ENCODE measurements at places on chromosomes 2 and 18. TPM values are rescaled to one million over a fixed set of nuclear protein-coding genes. Genes with fewer than 3 reads are reported as not detected.

DNA sequence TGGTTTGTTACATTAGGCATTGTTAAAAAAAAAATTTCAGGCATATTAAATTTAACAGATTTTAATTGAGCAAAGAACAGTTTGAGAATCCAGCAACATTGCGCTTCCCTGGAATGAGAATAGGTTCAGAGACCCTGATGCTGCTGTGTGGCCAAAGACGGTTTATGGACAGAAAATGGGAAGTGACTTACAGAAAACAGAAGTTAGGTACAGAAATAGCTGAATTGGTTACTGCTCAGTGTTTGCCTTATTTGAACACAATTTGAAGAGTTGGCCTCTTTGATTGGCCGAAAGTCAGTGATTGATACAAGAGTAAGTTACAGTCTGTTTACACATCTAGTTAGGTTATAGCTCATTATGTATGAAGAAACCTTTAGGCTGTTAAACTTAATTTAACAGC lies 6.0 kb upstream of the NEDD4L start:
- no peak overlapping the region for H3K4me3 ChIP-seq
- no peak for DNase-seq
- no peaks in the 10 kb centered on the region for H3K27me3 ChIP-seq
- no peaks in the 10 kb centered on the region for H3K4me1 ChIP-seq

DNA sequence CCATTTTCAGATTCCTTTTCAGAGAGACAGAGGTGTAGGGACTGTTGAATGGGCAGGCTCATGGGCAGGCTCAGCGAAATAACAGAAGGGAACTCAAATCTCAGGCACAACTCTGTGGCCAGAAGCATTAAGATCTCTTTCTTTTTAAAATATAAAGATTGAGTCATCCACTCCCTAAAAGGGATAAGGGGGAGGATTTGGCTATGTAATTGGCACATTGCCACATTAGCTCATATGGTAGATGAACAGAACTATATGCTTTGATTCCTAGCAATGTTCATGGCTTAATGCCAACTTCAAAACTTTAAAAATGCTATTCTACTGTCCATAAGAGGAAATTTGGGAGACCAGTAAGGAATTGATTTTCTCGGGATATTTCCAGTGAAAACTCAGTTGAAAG lies 53.8 kb upstream of the SLC5A7 start:
- H3K4me1 ChIP-seq, result no peaks in the 10 kb centered on the region
- no peaks in the 10 kb centered on the region for H3K36me3 ChIP-seq
- no peak overlapping the region for H3K27ac ChIP-seq
- H3K4me3 ChIP-seq, result no peak overlapping the region
- H3K27me3 ChIP-seq, result no peaks in the 10 kb centered on the region

- no peaks in the 10 kb centered on the region for H3K27me3 ChIP-seq
- H3K36me3 ChIP-seq, result peaks cover 2% of the 10 kb centered on the region
- DNase-seq, result no peak
- H3K4me1 ChIP-seq, result no peaks in the 10 kb centered on the region
- H3K4me3 ChIP-seq, result no peak overlapping the region
These were observed 12.5 kb downstream of the TTLL4 start for GRCh38 chr2:218722876-218723785.

GRCh38 chr2:45741161-45741850 lies 89.8 kb downstream of the PRKCE start:
- no peaks in the 10 kb centered on the region for H3K4me1 ChIP-seq
- H3K4me3 ChIP-seq, result no peak overlapping the region
- no peaks in the 10 kb centered on the region for H3K36me3 ChIP-seq

- H3K27me3 ChIP-seq, result 0 out of 2 replicates have a peak, but pooled peaks cover 2% of the 10 kb centered on the region
- no peak overlapping the region for H3K27ac ChIP-seq
- H3K4me3 ChIP-seq, result no peak overlapping the region
- no peak for DNase-seq
- no peaks in the 10 kb centered on the region for H3K4me1 ChIP-seq
- no peaks in the 10 kb centered on the region for H3K36me3 ChIP-seq
These were observed 46.2 kb downstream of the ARHGAP15 start for GRCh38 chr2:143175438-143175837.

- H3K27ac ChIP-seq, result no peak overlapping the region
- H3K27me3 ChIP-seq, result no peaks in the 10 kb centered on the region
- H3K4me1 ChIP-seq, result no peaks in the 10 kb centered on the region
- DNase-seq, result no peak
- no peak overlapping the region for H3K4me3 ChIP-seq
These were observed 100.2 kb upstream of the TEX51 start for GRCh38 chr2:126798276-126799140.

DNA sequence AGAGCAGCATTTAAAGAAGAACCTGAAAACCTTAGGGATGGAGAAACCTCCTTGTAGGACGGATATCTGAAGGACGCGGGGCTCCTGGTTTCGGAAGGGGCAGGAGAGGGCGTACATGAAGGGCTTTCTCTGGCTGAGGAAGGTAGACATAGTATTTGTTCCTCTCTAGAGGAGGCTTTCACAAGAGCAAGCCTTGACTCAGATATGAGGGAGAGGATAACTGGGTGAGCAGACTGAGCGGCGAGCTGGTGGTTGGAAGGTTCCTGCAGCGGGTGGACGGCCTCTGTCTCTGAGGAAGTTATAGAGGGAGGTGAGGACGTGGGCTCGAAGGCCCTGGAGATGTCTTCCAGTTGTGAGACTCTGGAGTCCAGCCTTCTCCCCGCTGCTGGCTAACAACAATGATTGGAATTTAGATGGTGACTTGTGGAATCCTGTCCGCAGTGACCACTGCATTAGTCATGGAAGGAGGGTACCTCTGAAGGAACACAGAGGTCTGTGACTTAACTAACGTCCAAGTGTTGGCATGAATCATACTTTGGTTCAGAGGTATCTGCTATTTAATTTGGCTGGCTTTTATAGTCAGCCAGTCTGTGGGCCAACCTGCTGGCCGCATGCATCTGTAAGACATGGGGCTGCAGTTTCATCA lies 80.9 kb downstream of the ASAP2 start:
- no peaks in the 10 kb centered on the region for H3K27me3 ChIP-seq
- no peaks in the 10 kb centered on the region for H3K36me3 ChIP-seq
- no peak for DNase-seq
- H3K4me1 ChIP-seq, result peaks cover 9% of the 10 kb centered on the region

GRCh38 chr2:105781274-105781978 lies 36.7 kb downstream of the NCK2 start:
- H3K4me3 ChIP-seq, result no peak overlapping the region
- H3K36me3 ChIP-seq, result peaks cover 2% of the 10 kb centered on the region
- H3K27ac ChIP-seq, result no peak overlapping the region
- H3K4me1 ChIP-seq, result no peaks in the 10 kb centered on the region
- no peaks in the 10 kb centered on the region for H3K27me3 ChIP-seq

DNA sequence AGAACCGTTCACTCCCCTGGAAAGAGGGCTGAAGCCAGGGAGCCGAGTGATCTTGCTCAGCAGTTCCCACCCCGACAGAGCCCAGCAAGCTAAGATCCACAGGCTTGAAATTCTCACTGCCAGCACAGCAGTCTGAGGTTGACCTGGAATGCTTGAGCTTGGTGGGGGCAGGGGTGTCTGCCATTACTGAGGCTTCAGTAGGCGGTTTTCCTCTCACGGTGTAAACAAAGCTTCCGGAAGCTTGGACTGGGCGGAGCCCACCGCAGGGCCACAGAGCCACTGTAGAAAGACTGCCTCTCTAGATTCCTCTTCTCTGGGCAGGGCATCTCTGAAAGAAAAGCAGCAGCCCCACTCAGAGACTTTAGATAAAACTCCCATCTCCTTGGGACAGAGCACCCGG lies 180.8 kb downstream of the WDR7 start:
- no peaks in the 10 kb centered on the region for H3K27me3 ChIP-seq
- H3K36me3 ChIP-seq, result no peaks in the 10 kb centered on the region
- DNase-seq, result no peak
- no peak overlapping the region for H3K4me3 ChIP-seq
- no peaks in the 10 kb centered on the region for H3K4me1 ChIP-seq

DNA sequence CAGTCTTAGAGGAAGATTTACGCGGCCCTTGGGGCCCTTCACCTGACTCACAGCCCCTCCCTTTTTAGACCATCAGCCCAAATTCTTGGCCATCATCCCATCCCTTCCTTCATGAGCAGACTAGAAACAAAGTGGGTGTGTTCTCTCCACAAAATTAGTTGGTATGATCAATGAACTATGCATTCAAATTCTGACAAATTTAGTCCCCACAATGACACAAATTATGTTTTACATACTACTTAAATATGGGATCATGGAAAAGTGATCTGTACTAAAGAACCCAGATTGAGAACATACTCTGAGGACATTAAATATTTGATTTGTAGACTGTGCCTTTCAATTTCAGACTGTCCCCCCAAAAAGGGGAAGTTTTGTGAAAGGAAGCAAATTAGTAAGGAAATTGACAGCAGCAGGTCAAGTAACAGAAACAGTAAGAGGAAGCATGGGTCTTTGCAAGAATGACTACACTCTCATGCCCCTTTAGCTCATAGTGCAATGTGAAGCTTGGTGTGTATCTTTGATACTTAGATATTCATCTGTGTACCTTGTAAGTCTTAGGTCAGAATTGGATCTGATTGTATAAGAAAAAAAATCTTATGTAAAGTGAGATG lies 2.2 kb upstream of the MAPRE2 start:
- H3K36me3 ChIP-seq, result no peaks in the 10 kb centered on the region
- no peak overlapping the region for H3K27ac ChIP-seq
- no peaks in the 10 kb centered on the region for H3K4me1 ChIP-seq
- H3K27me3 ChIP-seq, result no peaks in the 10 kb centered on the region
- no peak overlapping the region for H3K4me3 ChIP-seq

DNA sequence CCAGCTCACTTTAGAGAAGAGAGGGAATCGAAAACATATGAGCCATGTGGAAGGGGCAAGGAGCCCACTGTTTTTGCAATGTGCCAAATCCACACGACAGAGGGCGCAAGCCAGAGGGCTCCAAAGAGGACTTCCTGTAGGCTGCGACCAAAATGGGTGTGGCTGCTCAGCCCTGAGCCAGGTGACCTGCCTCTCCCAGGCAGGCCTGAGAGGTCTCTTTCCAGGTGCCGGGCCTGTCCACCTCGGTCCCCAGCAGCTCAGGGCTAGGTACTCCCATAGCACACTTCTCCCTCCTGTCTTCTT lies 153.8 kb downstream of the TTC32 start:
- no peaks in the 10 kb centered on the region for H3K4me1 ChIP-seq
- no peaks in the 10 kb centered on the region for H3K27me3 ChIP-seq
- H3K4me3 ChIP-seq, result no peak overlapping the region
- DNase-seq, result no peak
- no peak overlapping the region for H3K27ac ChIP-seq

DNA sequence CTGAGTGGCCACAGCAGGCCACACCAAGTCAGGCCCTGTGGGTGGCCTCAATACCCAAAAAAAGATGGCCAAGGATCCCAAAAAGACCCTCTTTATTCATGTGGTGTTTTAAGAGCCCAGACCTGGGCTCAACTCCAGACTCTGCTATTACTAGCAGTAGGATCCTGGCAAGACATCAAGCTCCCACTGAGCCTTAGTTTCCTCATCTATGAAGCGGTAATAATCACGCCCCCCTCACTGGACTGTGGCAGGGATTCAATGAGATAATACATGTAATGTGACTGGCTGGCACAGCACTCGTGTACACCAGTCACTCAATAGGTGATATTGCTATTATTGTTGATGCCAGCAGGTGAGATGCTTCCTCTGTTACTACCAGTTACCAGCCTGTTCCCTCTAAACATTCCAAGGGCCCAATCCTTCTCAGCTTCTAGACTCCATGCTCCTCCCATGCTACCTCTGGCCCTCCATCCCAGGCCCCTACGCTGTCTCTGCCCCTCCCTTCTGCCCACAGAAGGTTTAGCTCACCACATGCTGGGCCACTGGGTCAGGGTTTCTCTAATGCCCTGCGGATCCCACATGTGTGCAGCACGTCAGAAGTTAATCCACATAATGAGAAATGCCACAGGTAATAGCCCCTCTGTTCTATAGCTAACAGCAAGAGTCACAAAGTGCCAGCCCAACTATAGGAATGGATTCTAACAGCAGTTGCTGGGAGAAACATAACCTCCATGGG lies 51.2 kb downstream of the SLC4A5 start:
- peaks cover 16% of the 10 kb centered on the region for H3K4me1 ChIP-seq
- no peak overlapping the region for H3K4me3 ChIP-seq
- H3K36me3 ChIP-seq, result no peaks in the 10 kb centered on the region
- no peaks in the 10 kb centered on the region for H3K27me3 ChIP-seq

- peak overlapping the region; percentile 93 for H3K27ac ChIP-seq
- H3K36me3 ChIP-seq, result no peaks in the 10 kb centered on the region
These were observed 1.6 kb downstream of the BAZ2B start for GRCh38 chr2:159614534-159615366.

DNA sequence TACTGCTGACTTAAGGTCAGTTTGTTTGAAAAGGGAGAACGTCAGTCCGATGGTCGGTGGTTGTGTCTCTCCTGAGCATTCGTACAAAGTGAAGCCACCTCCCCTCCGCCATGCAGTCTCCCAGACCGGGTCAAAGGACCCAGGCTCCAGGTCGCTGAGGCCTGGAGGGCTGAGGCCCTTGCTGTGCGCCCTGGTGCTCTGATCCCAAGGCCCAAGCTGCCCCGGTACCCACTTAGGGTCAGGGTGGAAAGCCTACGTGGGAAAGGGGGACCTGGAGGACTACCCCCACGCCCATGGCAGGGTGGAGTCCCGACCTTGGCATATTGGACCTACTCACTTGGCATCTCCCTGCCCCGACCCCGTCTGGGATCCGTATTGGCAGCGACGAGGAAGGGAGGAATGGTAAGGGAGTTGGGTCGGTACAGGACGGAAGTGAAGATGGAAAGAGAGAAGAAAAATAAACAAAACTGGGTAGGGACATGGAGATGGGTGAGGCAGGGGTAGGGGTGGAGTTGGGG lies 8.0 kb upstream of the SIX3 start:
- no peaks in the 10 kb centered on the region for H3K36me3 ChIP-seq
- DNase-seq, result peak; percentile 23
- no peaks in the 10 kb centered on the region for H3K27me3 ChIP-seq
- peaks cover 3% of the 10 kb centered on the region for H3K4me1 ChIP-seq
- no peak overlapping the region for H3K4me3 ChIP-seq

- no peaks in the 10 kb centered on the region for H3K36me3 ChIP-seq
- H3K27ac ChIP-seq, result no peak overlapping the region
- peaks cover 12% of the 10 kb centered on the region for H3K4me1 ChIP-seq
- H3K27me3 ChIP-seq, result no peaks in the 10 kb centered on the region
- no peak for DNase-seq
- no peak overlapping the region for H3K4me3 ChIP-seq
These were observed 5.4 kb upstream of the CERKL start for GRCh38 chr2:181662287-181662686.

The MATN3 gene
- 16.2 TPM for total RNA-seq

The MC4R gene
- not detected for total RNA-seq

The SFTPB gene
- not detected for total RNA-seq

The TAF1B gene
- 25.3 TPM for total RNA-seq

The AOX1 gene
- 0.79 TPM for total RNA-seq

The HAAO gene
- total RNA-seq, result 44.1 TPM

The GPR75 gene
- total RNA-seq, result 4.2 TPM

The RGPD4 gene
- total RNA-seq, result not detected

The TIMM21 gene
- 21.0 TPM for total RNA-seq

The CYTIP gene
- 1.1 TPM for total RNA-seq

The TNFAIP6 gene
- total RNA-seq, result not detected

The LYPD1 gene
- total RNA-seq, result 15.8 TPM

The BOK gene
- total RNA-seq, result 18.6 TPM

Measured in Caco-2 (cell line).